Hepatocyte (in vitro differentiated cells): ENCODE measurements at places on chromosomes 3 and 15.

- H3K4me1 ChIP-seq: no peaks in the 10 kb centered on the region
- no peak for DNase-seq
- no peak overlapping the region for H3K27ac ChIP-seq
- H3K4me3 ChIP-seq: no peak overlapping the region
Measured at GRCh38 chr3:17905996-17906395, 163.6 kb upstream of the TBC1D5 start.

DNA sequence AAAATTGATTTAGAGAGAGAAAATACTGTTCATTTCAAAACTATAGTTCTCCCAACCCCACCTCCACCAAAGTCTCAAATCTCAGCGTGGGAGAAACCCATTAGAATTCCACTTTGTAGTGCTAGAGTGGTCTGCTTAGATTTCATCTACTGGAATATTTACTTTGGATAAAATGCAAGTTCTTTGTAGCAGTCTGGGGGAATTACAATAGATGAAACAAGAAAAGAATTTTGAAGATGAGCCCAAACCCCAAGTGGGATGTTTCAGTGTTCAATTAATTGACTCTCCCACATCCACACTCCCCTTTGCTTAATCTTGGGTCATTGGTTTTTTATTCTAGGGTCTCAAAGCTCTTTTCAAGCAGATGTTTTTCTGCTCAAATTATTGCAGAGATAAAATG is 97.8 kb downstream of the RPL22L1 start:
- no peaks in the 10 kb centered on the region for H3K27me3 ChIP-seq
- no peaks in the 10 kb centered on the region for H3K36me3 ChIP-seq
- peaks cover 6% of the 10 kb centered on the region for H3K4me1 ChIP-seq
- H3K27ac ChIP-seq: no peak overlapping the region
- no peak for DNase-seq
- H3K4me3 ChIP-seq: no peak overlapping the region

DNA sequence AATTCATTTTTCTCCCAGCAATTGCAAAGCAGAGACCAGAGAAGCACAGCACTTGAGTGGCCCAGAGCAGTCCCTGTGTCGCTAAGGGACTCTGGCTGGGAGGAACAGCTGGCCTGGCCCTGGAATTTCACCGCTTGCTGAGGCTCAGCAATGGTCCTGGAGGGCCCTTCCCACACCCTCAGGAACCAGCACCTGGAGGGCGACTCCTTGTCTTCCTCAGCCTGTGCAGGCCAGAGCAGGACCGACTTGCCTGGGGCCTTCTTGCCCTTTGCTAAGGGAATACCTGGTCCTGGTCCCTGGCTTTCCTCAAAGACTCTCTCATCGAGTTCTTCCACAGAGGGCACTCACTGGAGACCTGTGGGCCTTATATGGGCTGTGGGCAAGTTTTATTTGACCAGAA is 294.6 kb downstream of the RPLP1 start:
- H3K36me3 ChIP-seq: no peaks in the 10 kb centered on the region
- no peak overlapping the region for H3K4me3 ChIP-seq

DNA sequence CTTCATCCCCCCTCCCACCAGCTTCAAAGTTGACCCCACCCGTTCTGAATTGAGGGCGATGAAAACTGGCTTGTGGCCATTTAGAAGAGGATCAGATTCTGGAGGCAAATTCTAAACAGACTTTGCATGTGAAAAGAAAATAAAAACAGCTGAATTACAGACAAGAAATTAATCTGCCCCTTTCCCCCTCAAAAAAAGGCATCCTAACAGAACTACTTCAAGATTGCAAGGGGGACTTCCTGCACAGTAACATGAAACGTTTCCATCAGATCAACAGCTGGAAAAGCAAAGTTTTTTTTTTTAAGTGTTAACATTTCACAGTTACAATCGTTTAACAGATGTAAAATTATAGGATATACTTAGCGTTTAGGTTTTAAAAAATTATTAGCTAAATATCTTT is 229.3 kb downstream of the RORA start:
- no peaks in the 10 kb centered on the region for H3K4me1 ChIP-seq
- H3K36me3 ChIP-seq: no peaks in the 10 kb centered on the region
- no peak overlapping the region for H3K4me3 ChIP-seq
- H3K27ac ChIP-seq: no peak overlapping the region

DNA sequence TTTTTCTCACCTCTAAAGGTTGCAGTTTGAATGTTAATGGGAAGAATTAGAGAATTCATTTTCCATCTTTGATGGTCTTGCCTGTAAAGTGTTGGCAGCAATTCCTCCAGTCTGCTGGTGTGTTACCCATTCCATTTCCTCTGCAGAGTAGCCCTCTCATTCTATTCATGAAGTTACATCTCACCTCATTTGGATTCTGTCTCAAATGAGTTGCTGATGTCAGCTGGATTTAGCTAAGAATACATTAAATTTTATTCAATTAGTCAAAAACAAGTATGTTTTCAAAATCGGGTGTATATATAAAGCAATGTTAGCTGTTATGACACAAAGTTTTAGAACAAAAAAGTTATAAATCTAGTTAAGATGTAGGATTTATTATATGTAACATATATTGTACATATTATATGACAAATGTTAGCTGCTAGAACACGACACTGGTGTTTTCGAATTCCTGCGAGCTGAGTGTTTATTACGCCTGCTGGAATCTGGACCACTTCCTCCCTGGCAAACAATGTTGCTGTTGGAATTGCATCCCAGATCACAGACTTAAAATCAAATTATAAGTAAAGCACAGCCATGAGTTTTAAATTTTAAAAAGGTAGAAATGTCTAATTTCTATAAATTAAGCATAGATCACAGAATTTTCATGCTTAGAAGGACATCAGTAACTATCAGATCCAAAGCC is 516.2 kb downstream of the OCA2 start:
- no peaks in the 10 kb centered on the region for H3K27me3 ChIP-seq
- no peaks in the 10 kb centered on the region for H3K4me1 ChIP-seq
- DNase-seq: no peak
- no peak overlapping the region for H3K27ac ChIP-seq
- no peaks in the 10 kb centered on the region for H3K36me3 ChIP-seq

- H3K36me3 ChIP-seq: no peaks in the 10 kb centered on the region
- DNase-seq: peak; percentile 23
- no peaks in the 10 kb centered on the region for H3K27me3 ChIP-seq
- H3K4me1 ChIP-seq: no peaks in the 10 kb centered on the region
Measured at GRCh38 chr3:63047068-63047467, 171.9 kb upstream of the CADPS start.

- H3K4me1 ChIP-seq: peaks cover 22% of the 10 kb centered on the region
- no peaks in the 10 kb centered on the region for H3K27me3 ChIP-seq
- no peaks in the 10 kb centered on the region for H3K36me3 ChIP-seq
- H3K27ac ChIP-seq: peak overlapping the region; percentile 70
- peak; percentile 43 for DNase-seq
Measured at GRCh38 chr3:154122912-154123559, 1.8 kb downstream of the ARHGEF26 start.

- H3K4me3 ChIP-seq: no peak overlapping the region
- no peak overlapping the region for H3K27ac ChIP-seq
- H3K36me3 ChIP-seq: no peaks in the 10 kb centered on the region
- H3K27me3 ChIP-seq: no peaks in the 10 kb centered on the region
- H3K4me1 ChIP-seq: peaks cover 13% of the 10 kb centered on the region
- DNase-seq: no peak
Measured at GRCh38 chr3:169246158-169246557, 417.4 kb downstream of the MECOM start.

- H3K4me1 ChIP-seq: no peaks in the 10 kb centered on the region
- H3K27me3 ChIP-seq: no peaks in the 10 kb centered on the region
- no peaks in the 10 kb centered on the region for H3K36me3 ChIP-seq
Measured at GRCh38 chr15:81002331-81003096, 1.8 kb downstream of the TLNRD1 start.
